Activated CD4-positive, CD25-positive, alpha-beta regulatory T cell treated with anti-CD3 and anti-CD28 coated beads, Interleukin-2, amount 50 U/mL, for 24 hours (primary cell): ENCODE measurements at places on chromosomes 3 and 15.

DNA sequence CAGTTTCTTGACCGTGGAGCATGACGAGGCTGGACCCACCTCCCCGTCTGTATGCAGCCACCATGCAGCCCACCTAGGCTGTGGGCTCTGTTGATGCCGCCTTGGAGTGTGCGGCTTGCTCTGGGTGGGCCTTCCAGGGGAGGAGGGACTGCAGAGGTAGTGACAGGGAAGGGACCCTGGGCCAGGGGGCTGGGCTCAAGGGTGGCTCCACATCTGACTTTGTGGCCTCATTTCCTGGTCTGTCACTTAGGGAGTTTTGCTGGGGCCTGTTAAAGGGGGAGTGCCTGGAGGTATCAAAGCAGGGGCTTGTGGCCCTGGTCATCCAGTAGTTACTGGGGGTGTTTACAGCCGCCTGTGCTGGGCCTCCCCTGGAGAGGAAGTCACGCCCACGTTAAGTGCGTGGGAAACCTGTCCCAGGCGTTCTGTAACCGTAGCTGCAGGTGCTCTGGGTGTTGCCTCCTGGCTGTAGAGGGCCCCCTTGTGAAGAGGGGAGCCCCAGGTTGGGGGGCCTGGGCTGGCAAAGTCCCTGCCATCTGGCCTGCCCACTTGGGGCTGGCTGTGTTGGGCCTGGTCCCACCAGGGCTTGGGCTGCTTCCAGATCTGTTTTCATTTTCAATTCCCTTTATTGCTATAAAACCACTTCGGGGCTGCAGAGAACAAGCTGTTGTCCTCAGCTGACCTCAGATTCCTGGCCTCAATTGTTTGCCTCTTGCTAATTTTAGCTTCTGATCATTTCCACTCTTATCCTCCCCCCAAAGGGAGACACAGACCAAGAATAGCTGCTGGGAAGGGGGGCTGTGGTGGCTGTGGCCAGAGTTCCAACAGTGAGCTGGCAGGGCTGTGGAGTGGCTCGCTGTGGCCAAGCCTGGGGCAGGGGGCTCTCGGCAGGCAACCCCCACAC, 26.5 kb downstream of the KLF13 start:
- peak; percentile 34 for ATAC-seq

GRCh38 chr3:14146381-14147065, 21.7 kb downstream of the TMEM43 start:
- no peak for ATAC-seq

- no peak for ATAC-seq
These were observed 20.9 kb downstream of the NOX5 start for GRCh38 chr15:69035205-69035917.

- peak; percentile 37 for ATAC-seq
These were observed 490 bp downstream of the TOMM70 start for GRCh38 chr3:100400419-100400779.

DNA sequence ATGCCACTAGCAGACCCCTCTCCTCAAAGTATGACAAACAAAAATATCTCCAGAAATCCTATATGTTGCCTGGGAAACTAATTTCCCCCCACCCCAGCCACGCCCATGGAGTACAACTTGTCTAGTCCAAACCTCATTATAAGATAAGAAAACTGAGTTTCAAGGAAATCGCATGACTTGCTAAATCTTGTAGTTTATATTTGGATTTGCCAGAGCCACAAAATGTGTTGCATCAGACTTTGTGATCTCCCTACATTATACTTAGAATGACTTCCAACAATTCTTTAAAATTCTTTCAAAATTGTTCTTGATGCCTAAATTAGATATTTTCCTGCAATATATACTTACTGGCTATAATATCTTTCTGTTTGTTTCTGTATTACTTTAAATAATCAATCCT, 1034.4 kb downstream of the IGSF11 start:
- ATAC-seq = no peak

DNA sequence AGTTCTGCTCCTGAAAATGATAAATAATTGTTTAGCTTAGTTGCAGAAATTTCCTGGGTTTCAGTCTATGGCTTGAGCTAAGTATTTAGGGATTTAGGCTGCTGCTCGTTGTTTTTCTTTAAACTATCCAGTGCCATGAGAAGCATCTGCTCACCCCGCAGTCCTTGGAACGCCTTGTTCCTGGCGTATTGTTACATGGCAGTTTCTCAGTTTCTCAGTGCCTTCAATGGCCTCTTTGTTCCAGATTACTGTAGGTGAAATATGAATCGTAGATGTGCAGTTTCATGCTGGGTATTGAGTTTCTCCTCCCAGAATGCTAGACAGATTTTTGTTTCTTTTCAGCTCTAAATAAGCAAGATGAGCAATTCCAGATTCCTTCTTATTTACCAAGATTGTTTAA, 269.5 kb upstream of the GBE1 start:
- ATAC-seq = no peak

DNA sequence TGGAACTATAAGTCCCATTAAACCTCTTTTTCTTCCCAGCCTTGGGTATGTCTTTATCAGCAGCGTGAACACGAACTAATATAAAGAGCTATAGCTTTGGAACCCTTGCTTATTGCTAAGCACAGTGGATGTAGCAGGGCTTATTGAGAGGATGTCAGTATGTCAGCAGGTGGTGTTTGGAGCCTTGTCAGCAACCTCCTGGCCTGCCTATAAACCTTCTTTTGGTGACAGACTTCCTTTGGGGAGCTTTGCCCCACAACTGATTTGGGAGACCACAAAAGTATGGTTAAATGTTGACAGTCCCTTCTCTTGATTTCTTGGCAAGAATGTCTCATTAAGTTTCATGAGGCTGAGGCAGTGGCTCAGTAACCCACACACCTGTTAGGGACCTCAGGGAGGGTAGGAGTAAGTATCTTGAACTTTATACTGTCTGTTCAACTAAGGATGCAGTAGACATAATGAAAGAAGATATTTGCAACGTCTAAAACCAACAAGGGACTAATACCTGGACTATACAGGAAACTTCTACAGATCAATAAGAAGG, 14.8 kb downstream of the CCNDBP1 start:
- ATAC-seq = no peak

- ATAC-seq = peak; percentile 58
These were observed 28.9 kb downstream of the CFAP91 start for GRCh38 chr3:119731560-119732343.

DNA sequence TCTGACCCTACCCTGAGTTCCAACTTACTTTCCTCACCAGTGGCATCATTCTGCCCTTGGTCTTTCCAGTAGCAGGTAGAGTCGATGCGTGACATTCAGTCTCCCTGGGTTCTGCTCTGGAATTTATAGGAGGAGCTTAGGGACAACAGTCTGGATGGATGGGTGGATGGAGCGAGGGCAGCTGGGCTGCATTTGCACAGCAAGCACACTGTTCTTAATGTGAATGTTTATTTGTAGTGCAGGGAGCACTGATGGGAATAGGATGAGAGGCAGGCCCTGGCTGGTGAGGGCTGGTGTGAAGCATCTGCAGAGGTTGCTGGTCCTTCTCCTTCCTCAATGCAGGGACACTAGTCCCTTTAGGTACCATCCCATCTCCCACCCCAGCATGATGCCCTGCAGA, 176.2 kb downstream of the EPHB1 start:
- no peak for ATAC-seq

DNA sequence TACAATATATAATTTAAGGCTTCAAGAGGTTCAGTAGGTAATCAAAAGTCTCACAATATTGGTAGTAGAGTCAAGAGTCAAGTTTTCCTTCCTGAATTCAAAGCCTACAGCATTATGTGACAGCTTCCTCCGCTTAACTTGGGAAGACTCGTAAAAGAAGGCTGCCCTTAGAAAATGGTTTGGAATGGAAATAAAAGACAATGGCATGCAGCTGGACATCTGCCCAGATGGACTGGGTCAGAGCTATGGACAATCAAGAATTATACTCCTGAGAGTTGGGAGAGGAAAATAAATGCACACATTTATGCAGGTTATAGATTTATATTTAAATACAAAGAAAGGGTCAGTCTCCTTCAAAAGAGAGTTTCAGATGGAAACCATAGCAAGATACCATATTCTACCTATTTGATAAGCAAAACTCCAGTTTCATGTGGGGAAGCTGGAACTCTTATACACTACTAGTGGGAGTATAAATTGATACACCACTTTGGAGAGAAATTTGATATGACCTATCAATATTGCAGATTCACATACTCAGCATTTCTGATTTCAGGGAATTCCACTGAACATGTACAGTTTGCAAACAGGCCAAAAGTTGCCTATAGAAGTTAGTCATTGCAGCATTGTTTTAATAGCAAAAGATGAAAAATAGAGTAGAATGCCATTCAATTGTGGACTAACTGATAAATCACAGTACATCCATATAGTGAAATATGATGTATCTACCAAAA, 6.1 kb downstream of the CRYBG3 start:
- no peak for ATAC-seq

DNA sequence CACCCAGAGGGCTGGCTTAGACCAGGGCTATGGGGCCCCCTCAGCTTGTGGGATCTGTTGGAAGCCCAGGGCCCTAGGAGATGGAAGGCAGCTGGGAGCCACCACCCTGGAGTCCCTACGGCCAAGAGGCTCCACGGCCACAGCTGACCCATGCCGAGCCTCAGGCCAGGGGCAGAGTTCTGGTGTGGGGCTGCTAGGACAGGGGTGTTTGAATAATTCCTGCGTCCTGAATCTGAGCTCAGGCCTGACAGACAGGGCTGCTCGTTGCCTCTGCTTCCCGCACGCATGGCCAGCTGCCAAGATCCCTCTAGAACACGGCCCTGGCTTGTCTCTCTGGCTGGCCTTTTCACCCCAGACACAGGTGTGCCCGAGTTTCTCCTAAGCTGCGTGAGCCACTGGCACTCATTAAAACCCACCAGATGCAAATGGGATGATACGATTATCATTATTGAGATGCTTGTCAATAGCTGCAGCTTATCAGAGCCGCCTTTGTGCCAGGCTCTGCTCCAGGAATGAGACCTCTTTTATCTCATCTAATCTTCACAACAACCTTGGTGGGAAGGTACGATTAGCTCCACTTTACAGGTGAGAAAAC, 70.2 kb downstream of the EFCAB12 start:
- no peak for ATAC-seq

GRCh38 chr3:51796854-51797253, 17.8 kb upstream of the IQCF6 start:
- no peak for ATAC-seq

DNA sequence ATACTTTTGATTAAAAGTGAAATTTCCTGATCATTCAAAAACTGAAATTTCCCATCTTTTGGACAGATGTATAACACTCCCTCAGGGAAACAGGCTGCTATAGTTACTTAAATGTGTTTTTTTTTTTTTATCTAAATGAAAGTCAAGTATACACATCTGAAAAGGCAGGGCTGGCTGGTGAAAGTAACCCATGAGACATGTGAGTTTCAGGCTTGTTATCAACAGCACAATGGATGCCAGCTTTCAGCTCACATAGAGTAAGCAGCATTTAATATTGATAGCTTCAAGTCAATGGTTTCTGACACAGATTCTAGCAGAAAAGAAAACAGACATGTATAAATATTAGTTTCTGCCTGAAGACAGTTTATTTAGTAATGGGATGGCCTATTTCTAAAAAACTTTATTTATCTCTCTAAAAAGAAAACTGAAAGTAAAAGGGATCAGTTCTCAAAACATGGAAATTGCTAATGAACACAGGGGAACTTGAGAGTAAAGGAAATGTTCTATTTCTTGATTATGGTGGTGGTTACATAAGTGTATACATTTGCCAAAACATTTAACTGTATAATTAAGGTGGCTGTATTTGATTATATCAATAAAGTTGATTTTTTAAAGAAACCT, 89.7 kb upstream of the CMC1 start:
- ATAC-seq = no peak

DNA sequence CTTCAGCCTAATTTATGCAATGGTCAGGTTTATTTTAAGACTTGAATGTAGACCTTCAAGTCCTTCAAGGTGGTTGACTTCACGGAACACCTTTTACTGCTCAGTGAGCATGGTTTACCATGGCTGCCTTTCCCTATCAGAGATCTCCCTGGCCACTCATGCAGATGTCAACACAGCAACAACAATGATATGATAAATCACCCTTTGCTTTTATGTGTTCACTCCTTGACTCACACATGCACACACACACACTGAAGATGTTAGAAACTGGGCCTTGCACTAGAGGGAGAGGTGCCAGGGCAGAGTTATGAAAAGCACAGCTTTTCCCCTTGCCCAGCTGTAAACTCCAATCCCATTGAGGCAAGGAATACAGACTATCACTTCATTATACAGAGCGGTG, 134.4 kb downstream of the WNT5A start:
- ATAC-seq = no peak

DNA sequence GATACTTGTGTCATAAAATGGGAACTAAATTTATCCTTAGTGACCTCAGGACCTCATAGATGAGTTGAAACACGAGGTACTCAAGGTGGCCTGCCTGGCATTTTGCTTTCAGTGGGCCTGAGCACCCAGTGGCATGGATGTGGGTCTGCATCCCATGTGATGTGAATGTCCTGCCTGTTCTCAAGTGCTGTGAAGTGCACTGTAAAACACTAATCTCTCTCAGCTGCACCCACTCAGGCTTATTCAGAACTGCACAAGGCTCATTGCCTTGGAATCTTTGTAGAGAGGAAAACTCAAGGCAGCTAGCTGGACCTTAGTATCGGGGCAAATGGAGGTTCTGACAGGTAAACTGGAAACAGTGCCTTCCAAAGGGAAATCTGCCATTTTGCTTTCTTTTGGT, 767.0 kb downstream of the TUSC7 start:
- no peak for ATAC-seq

GRCh38 chr3:88259045-88259444, 109.3 kb downstream of the C3orf38 start:
- no peak for ATAC-seq

DNA sequence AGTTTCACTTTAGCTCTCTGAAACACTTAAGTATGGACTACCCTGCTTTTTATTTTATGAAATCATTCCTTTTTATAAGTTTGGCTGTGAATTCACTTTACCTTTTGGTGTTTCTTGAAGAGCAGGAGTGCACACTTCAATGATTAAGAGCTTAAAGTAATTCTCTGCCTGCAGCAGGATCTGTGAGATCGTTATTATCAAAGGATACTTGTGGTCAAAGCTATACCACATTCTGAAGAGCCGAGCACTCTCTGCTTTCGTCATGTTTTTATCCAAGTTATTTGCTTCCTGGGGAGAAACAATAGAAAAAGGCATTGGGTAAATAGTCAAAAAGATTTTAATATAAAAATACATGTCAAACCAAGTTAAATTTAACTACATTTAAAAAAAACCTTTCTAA, 243.7 kb downstream of the CHST2 start:
- no peak for ATAC-seq

GRCh38 chr3:38122712-38123290, 14.1 kb downstream of the ACAA1 start:
- no peak for ATAC-seq

DNA sequence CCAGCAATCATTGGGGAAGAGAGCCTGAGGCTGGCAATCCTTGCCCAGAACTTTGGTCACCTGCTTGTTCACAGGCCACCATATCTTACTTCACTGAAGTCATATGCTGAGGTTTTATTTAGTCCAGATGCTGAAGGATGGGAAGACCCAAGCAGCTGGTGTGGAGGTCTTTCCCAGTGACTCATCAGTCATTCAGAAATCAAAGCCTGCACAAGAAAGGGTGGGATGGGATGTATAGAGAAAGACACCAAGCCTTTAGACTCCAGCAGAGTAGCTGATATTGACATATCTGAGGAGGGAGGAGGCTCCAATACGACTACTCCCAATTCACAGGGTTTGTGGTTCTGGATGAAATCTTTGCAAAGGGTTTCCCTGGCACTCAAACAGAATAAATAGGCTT, 13.0 kb upstream of the PHLDB2 start:
- ATAC-seq = no peak
